ENCODE measurements at places on chromosomes 1 and 21.

- no peak for DNase-seq
These were observed 3.8 kb downstream of the ARV1 start for GRCh38 chr1:230982696-230983095.

- DNase-seq: peak; percentile 66
These were observed 6.9 kb downstream of the PINK1 start for GRCh38 chr1:20640183-20640597.

- no peak for DNase-seq
These were observed 120.3 kb upstream of the VAMP3 start for GRCh38 chr1:7650801-7651200.

GRCh38 chr1:91784191-91784590 lies 101.8 kb downstream of the TGFBR3 start:
- no peak for DNase-seq

DNA sequence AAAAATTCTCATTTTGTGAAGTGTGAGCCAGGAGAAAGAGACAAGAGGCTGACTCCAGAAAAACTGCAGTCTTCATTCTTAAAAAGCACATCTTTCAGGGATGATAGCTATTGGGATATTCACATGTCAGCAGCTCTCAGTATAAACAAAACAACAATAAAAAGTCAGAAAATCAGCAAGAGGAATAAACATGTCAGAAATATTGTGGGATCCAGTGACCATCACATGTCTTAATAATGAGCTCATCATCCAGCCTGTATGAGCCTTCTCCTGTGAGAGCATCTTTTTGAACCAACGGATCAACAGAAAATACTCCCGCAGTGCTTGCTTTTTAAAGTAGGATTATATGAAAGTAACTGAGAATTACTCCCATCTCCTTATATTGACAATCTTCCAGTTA lies 241.6 kb downstream of the SMYD3 start:
- no peak for DNase-seq

- peak; percentile 69 for DNase-seq
These were observed 65.9 kb downstream of the NDUFS5 start for GRCh38 chr1:39091845-39092645.
